ENCODE measurements at places on chromosomes 11 and 22. TPM values are rescaled to one million over a fixed set of nuclear protein-coding genes. Genes with fewer than 3 reads are reported as not detected.

The VSIG10L2 gene
- not detected for total RNA-seq

The APBB1 gene
- total RNA-seq: 62.1 TPM

- no peak overlapping the region for H3K27ac ChIP-seq
- H3K36me3 ChIP-seq: no peaks in the 10 kb centered on the region
- no peak for DNase-seq
- no peak overlapping the region for H3K4me3 ChIP-seq
- H3K27me3 ChIP-seq: no peaks in the 10 kb centered on the region
- H3K4me1 ChIP-seq: peaks cover 6% of the 10 kb centered on the region
Observed at GRCh38 chr11:9796854-9797253, 133.0 kb downstream of the SWAP70 start.

DNA sequence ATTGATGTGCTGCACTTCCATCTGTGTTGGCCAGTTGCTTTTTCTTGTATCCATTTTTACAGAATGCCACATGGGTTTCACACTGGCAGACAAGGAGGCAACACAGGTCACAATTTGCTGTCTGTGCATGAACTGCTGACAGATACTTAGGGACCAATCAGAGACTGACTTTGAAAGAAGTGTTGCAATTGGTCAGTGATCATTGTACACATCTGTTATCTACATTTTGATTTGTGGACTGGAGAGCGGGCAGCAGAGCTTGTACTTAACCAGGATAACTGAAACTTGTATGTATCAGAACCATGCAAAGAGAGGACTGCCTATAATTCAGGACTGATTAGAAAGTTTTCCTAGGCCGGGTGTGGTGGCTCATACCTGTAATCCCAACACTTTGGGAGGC is 21.8 kb downstream of the PRR5 start:
- no peaks in the 10 kb centered on the region for H3K36me3 ChIP-seq
- no peak overlapping the region for H3K27ac ChIP-seq
- no peak for DNase-seq
- H3K4me1 ChIP-seq: peaks cover 7% of the 10 kb centered on the region
- H3K27me3 ChIP-seq: no peaks in the 10 kb centered on the region

DNA sequence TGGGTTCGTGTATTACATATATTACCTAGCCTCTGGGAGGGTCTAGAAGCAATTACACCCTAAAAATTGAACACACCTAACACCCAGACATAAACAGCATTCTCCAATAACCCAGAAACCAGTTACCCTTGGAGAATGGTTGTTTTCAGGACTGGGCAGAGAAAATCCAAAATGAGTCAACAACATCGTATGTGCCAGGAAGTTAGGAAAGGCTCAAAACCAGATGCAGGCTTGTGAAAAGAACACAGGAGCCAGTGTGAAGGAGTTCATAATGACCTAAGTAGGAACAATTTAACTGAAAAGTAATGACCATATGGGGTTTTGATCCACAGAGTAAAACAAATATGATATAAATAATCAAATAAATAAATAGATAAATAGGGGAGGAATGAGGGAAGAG is 5.1 kb upstream of the CLPB start:
- no peak for DNase-seq
- H3K27me3 ChIP-seq: no peaks in the 10 kb centered on the region
- H3K4me1 ChIP-seq: no peaks in the 10 kb centered on the region
- peak overlapping the region; percentile 26 for H3K27ac ChIP-seq

The NCR3LG1 gene
- 2.1 TPM for total RNA-seq

- H3K27ac ChIP-seq: no peak overlapping the region
- H3K27me3 ChIP-seq: no peaks in the 10 kb centered on the region
- no peak for DNase-seq
- no peak overlapping the region for H3K4me3 ChIP-seq
Observed at GRCh38 chr11:44555031-44555800, 10.2 kb upstream of the CD82 start.

The OR51B5 gene
- not detected for total RNA-seq

The RBMXL2 gene
- total RNA-seq: not detected

- peaks cover 80% of the 10 kb centered on the region for H3K4me1 ChIP-seq
- peak overlapping the region; percentile 73 for H3K27ac ChIP-seq
- DNase-seq: no peak
Observed at GRCh38 chr11:8732324-8732670, 49.7 kb downstream of the RPL27A start.

GRCh38 chr22:27195094-27195493 is 537.7 kb downstream of the MIAT start:
- H3K27me3 ChIP-seq: peaks cover 26% of the 10 kb centered on the region
- H3K4me1 ChIP-seq: no peaks in the 10 kb centered on the region
- peak overlapping the region; percentile 79 for H3K27ac ChIP-seq
- no peak overlapping the region for H3K4me3 ChIP-seq

DNA sequence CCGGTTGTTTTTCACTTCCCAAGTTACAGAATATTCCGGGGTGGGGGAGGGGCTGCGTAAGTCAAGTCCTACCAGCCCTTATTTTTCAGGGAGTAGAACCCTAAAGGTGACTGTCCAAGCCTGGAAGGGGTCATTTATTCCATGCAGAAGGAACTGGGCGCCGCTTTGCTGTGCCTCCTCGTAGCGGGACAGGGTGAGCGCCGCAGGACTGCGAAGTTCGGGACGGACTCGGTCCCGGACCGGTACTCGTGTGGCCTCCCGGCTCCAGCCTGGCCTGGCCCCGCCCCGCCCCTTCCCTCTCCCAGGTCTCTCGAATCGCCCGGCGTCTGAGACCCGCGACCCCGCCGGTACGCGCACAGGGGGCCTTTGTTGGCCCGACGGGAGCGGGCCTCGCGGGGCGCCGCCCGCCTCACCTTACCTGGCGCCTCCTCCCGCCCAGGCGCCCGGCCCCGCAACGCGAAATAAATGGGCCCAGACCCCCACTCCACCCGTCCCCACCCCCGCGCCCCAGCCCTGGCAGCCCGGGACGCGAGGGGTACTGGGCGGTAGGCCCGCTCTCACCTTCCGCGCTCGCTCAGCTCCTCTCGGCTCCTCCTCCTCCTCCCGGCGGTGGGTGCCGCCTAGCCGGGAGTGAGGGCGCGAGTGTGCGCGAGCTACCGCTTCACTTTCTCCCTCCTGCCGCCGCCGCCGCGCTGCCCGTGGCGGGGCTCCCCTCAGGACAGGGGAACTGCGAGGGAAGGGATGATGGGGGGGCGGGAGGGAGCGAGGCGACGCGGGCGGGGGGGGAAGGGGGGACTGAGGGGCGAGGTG is 698 bp downstream of the PAK1 start:
- H3K27ac ChIP-seq: peak overlapping the region; percentile 42
- no peaks in the 10 kb centered on the region for H3K36me3 ChIP-seq
- peaks cover 6% of the 10 kb centered on the region for H3K4me1 ChIP-seq
- no peaks in the 10 kb centered on the region for H3K27me3 ChIP-seq
- peak; percentile 45 for DNase-seq

- no peaks in the 10 kb centered on the region for H3K36me3 ChIP-seq
- H3K4me3 ChIP-seq: no peak overlapping the region
- DNase-seq: no peak
Observed at GRCh38 chr11:72787216-72788104, 6.4 kb downstream of the STARD10 start.

DNA sequence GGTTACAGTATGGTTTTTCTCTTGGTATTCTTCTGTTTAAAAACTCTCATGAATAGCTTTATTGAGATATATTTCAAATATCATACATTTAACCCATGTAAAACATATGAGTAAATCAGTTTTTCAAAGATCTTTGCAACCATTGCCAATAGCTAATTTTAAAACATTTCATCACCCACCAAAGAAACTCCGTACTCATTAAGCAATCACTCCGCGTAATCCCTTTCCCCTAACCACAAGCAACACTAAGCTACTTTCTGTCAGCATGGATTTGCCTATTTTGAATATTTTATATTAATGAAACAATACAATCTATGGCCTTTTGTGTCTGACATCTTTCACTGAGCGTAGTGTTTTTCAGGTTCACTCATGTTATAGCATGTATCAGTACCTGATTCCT is 697.9 kb upstream of the ANO5 start:
- DNase-seq: no peak
- no peak overlapping the region for H3K27ac ChIP-seq
- H3K27me3 ChIP-seq: no peaks in the 10 kb centered on the region
- no peaks in the 10 kb centered on the region for H3K4me1 ChIP-seq
- no peaks in the 10 kb centered on the region for H3K36me3 ChIP-seq
- H3K4me3 ChIP-seq: no peak overlapping the region

The C1QTNF5 gene
- total RNA-seq: 12.8 TPM

DNA sequence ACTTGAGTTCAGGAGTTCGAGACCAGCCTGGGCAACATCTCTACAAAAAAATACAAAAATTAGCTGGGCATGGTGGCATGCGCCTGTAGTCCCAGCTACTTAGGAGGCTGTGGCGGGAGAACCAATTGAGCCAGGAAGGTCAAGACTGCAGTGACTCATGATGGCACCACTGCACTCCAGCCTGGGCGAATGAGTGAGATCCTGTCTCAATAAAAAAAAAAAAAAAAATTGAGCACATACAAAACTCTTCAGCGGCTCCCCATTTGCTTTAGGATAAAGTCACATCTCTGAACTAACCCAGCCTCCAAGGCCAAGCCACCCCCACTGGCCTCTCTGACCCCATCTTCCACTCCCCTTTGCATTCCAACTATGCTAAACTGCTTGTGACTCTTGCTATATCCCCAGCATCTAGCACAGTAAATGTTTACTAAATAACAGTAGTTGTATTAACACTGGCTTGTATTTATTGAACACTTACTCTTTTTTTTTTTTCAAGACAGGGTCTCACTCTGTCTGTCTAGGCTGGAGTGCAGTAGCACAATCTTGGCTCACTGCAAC is 28.9 kb downstream of the CREB3L1 start:
- H3K27me3 ChIP-seq: no peaks in the 10 kb centered on the region
- H3K4me3 ChIP-seq: no peak overlapping the region
- DNase-seq: no peak
- H3K4me1 ChIP-seq: peaks cover 7% of the 10 kb centered on the region

GRCh38 chr11:124543145-124543544 is 309 bp downstream of the OR8B12 start:
- H3K4me1 ChIP-seq: no peaks in the 10 kb centered on the region
- no peaks in the 10 kb centered on the region for H3K27me3 ChIP-seq
- DNase-seq: no peak
- no peaks in the 10 kb centered on the region for H3K36me3 ChIP-seq
- no peak overlapping the region for H3K27ac ChIP-seq

The RIC3 gene
- 12.7 TPM for total RNA-seq

GRCh38 chr11:6077723-6078122 is 29.8 kb upstream of the OR56B4 start:
- H3K36me3 ChIP-seq: no peaks in the 10 kb centered on the region
- no peak for DNase-seq
- H3K4me3 ChIP-seq: no peak overlapping the region
- H3K27me3 ChIP-seq: no peaks in the 10 kb centered on the region
- H3K4me1 ChIP-seq: no peaks in the 10 kb centered on the region
- no peak overlapping the region for H3K27ac ChIP-seq

DNA sequence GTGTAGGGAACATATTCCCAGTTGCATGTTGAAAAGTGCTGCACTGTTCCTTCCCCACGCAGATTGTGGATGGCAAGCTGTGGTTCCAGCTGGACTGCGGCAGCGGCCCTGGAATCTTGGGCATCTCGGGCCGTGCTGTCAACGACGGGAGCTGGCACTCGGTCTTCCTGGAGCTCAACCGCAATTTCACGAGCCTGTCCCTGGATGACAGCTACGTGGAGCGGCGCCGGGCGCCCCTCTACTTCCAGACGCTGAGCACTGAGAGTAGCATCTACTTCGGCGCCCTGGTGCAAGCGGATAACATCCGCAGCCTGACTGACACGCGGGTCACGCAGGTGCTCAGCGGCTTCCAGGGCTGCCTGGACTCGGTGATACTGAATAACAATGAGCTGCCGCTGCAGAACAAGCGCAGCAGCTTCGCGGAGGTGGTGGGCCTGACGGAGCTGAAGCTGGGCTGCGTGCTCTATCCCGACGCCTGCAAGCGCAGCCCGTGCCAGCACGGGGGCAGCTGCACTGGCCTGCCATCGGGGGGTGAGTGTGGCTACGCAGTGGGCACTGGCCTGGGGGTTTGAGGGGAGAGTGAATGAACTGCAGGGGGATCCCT is 102.7 kb upstream of the MTNR1B start:
- no peaks in the 10 kb centered on the region for H3K36me3 ChIP-seq
- H3K27ac ChIP-seq: no peak overlapping the region
- no peaks in the 10 kb centered on the region for H3K4me1 ChIP-seq
- H3K27me3 ChIP-seq: no peaks in the 10 kb centered on the region

DNA sequence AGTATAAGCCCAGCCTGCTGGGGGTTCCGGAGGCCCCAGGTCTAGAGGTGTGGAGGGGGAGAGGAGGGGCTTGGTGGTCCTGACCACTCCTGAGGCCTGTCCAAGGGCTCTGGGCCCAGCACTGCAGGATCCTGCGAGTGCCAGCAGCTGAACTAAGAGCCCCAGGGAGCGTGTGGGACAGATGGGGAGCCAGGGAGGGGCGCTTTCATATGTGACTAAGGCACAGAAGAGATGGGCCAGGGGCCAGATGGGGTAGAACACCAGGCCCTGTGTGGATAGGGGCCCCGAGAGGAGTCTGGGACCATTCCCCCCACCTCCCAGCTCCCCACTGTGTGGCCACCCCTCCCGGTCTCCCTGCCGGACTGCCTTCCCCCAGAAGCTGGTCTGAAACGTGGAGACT is 18.4 kb downstream of the MAFF start:
- H3K4me1 ChIP-seq: peaks cover 38% of the 10 kb centered on the region
- no peaks in the 10 kb centered on the region for H3K27me3 ChIP-seq

GRCh38 chr11:14336507-14337503 is 22.2 kb downstream of the RRAS2 start:
- H3K4me1 ChIP-seq: peaks cover 18% of the 10 kb centered on the region
- H3K27me3 ChIP-seq: no peaks in the 10 kb centered on the region
- no peak for DNase-seq
- no peaks in the 10 kb centered on the region for H3K36me3 ChIP-seq
- no peak overlapping the region for H3K4me3 ChIP-seq

The SPECC1L gene
- 61.7 TPM for total RNA-seq

GRCh38 chr11:35647421-35648093 is 15.0 kb upstream of the TRIM44 start:
- no peaks in the 10 kb centered on the region for H3K4me1 ChIP-seq
- H3K27ac ChIP-seq: no peak overlapping the region
- H3K27me3 ChIP-seq: peaks cover 4% of the 10 kb centered on the region

DNA sequence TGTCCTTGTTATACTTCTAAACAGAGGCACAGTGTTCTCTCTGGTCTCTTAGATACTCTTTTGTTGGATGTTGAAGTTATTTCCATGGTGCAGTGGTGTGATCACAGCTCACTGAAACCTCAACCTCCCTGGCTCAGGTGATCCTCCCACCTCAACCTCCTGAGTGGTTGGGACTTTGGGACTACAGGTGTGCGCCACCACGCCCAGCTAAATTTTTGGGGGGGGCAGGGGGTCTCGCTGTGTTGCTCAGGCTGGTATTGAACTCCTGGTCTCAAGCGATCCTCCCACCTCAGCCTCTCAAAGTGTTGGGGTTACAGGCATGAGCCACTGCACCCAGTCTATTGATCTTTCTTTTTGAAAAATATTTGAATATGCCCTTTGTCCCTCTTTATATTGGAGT is 14.9 kb downstream of the ZNF74 start:
- no peaks in the 10 kb centered on the region for H3K27me3 ChIP-seq
- H3K27ac ChIP-seq: no peak overlapping the region
- no peak overlapping the region for H3K4me3 ChIP-seq
- H3K36me3 ChIP-seq: no peaks in the 10 kb centered on the region

- no peak for DNase-seq
- no peak overlapping the region for H3K4me3 ChIP-seq
- peak overlapping the region; percentile 10 for H3K27ac ChIP-seq
- no peaks in the 10 kb centered on the region for H3K36me3 ChIP-seq
Observed at GRCh38 chr11:75315439-75315805, 36.0 kb downstream of the ARRB1 start.

All from heart right ventricle (tissue), 16 donors.